HS-27A (cell line): ENCODE measurements at places on chromosomes 6 and 20.

DNA sequence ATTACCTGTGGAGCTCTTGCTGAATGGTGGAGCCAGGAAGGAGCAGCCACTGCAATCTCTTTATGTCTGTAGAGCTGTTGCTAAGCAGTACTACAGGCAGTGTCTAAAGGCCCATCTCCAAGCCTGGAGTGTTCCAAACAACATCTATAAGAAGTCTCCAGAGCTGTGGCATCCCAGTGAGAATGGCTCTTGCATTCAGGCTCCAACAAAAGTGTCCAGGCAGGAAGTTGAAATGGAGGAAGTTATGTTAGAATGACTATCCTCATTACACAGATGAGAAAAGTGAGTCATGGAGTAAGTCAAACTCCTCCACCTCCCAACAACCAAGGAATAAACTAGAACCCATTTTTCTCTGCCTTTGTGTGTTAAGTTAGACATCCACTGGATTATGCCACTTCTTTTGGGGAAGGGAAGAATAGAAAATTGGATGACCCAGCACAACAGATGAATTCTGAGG, 288.5 kb upstream of the STXBP5 start:
- DNase-seq: peak; percentile 49

GRCh38 chr6:7145885-7146828, 38.4 kb downstream of the RREB1 start:
- DNase-seq: no peak

GRCh38 chr6:156877126-156877863, 100.1 kb downstream of the ARID1B start:
- DNase-seq: no peak

- DNase-seq: no peak
These were observed 73.7 kb upstream of the CITED2 start for GRCh38 chr6:139448051-139448649.

DNA sequence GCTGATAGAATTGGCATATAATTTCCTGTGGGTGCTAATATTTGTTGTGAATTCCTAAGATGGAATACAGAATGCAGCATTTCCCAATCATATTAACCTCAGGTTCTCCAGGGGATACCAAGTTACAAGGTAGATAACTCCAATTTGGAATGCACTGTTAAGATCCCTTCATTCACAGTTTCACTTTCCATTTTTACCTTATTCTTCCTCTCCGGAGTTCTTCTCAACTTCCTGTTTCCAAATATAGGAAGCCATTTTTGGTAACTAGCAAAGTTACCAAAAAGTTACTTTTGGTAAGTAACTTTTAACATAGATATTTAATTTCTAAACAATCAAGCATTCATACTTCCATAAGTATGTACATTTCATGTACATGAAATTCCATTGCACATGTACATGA, 63.5 kb upstream of the PHACTR2 start:
- DNase-seq: no peak

- DNase-seq: no peak
These were observed 16.0 kb downstream of the SLA2 start for GRCh38 chr20:36629719-36630681.

DNA sequence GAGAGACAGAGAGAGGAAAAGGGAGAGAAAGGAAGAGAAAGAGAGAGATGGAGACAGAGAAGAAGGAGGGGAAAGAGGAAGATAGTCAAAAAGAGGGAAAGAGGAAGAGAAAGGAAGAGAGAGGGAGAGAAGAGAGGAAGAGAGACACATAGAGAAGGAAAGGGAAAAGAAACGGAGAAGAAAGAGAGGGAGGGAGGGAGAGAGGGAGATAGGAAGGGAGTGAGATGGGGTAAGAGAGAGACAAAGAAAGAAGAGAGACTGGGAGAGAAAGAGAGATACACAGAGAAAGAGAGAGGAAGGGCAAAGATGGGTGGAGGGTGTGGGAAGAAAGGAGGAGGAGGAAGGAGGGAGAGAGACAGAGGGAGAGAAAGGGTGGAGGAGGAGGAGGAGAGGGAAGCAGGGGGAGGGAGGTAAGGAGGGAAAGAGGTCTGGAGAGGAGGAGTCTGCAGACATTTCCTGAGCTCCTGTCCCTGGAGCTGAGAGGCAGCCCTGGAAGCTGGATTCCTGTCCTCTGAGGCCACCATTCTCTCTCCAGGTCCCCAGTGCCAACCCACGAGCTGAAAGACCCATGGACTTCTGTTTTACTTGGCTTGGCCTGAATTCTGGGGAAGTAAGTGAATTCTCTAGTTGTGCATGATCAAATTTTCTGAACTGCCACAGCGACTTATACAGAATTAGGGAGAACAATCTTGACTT, 9.9 kb downstream of the FOXF2 start:
- DNase-seq: no peak

DNA sequence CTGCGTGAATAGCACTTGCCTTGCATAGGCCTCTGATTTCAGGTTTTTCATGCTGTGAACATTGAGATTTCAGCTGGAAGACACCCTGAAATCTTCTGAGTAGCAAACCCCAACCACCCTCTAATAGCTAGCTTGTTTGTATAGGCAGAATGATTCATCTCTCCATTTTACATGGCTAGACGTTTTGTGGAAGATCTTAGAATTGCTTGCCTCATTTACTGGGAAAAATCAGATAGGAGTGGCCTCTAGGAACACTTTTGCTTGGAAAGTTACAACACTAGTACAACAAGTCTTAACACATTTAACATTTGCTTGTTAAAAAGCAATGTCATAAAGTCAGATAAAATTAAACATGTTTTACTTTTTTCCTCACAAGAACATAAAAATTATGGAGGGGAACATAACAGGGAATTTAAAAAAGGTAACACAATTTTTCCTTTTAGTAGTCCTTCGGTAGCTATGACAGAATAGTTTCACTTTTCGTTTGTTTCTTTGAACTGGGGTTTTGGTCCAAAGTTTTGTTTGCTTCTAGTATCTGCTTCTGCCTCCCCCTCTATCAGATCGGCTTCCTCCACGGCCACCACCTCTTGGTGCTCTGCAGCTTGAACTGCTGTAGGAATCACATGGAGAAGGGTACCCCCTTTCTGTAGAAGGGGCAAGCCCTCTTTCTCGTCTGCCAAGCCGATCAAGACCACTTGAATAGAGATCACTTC, 102.2 kb upstream of the PTCHD4 start:
- DNase-seq: no peak

DNA sequence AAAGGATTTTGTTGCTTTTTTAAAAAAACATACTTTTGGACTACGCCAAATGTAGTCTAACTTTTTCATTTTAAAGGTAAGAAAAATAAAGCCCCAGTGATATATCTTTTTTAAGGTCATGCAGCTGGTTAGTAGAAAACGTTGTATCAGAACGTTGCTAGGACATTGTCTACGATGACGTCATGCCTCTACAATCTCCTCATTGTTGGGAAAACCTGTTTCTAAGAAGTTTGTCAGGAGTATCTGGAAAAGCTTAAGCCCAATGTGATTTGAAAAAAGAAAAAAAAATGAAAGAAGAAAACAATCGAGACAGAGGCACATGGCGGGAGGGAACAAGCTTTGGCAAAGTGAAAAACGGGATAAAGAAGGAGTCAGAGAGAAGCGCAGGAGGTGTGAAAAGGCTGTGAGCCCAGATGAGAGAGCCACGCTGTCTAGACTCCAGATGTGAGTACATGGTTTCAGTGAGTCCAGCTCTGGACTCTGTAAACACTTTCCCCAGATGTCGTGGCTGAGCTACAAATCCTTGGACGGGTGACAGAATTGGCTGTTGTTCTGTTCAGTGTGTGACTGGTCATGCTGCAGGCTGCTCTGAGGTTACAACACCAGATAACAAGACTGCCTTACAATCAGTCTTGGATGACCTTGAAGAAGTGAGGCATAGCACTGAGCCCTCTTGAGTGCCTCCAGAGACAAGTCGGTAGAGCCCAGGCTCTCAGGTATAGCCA, 656.7 kb upstream of the ID4 start:
- DNase-seq: no peak

DNA sequence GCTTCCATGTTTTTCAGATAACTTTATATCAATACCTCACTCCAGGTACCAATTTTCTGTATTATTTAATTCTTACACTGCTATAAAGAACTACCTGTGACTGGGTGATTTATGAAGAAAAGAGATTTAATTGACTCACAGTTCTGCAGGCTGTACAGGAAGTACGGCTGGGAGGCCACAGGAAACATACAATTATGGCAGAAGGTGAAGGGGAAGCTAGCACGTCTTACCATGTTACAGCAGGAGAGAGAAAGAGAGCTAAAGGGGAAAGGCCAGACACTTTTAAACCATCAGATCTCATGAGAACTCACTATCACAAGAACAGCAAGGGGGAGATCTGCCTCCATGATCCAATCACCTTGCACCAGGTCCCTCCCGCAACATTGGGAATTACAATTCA, 119.1 kb upstream of the BMP5 start:
- DNase-seq: no peak

DNA sequence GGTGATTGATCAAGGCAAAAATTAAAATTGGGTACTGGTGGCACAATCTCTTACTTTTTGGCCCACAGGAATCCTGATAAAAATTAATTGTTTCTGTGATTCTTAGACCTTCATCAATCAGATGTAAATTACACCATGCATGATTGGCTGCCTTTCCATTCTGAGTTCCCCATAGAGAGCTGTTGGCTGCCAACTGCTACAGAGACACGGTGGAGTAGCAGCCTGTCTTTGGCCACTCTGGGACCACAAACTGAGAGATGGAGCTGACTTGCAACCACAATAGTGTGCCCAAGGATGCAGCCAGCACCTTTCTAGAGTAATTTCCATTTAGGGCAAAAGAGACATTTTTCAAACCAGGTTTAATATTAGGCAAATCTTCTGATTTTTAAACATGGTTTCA, 274.3 kb upstream of the MMS22L start:
- no peak for DNase-seq

- DNase-seq: no peak
These were observed 122.9 kb upstream of the MMS22L start for GRCh38 chr6:97405818-97406409.

DNA sequence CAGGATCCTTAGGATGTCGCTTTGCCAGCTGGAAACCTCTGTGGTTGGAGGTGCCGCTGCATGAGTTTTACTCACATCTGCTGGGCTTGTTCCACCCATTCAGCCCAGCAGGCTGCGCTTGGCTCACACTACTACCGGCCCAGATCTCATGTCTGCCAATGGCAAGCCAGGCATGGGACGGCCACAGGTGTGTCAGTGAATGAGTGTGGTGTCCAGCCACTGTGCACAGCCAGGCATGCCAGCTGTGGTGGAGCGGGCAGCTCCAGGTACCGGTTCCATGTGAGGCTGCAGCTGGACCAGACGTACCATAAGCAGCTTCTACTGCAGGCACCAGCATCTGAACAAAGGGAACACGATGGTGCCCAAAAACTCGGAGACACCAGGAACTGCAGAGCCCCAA, 33.1 kb upstream of the ASF1A start:
- DNase-seq: no peak

GRCh38 chr6:166691199-166691598, 64.1 kb upstream of the RPS6KA2 start:
- DNase-seq: no peak

DNA sequence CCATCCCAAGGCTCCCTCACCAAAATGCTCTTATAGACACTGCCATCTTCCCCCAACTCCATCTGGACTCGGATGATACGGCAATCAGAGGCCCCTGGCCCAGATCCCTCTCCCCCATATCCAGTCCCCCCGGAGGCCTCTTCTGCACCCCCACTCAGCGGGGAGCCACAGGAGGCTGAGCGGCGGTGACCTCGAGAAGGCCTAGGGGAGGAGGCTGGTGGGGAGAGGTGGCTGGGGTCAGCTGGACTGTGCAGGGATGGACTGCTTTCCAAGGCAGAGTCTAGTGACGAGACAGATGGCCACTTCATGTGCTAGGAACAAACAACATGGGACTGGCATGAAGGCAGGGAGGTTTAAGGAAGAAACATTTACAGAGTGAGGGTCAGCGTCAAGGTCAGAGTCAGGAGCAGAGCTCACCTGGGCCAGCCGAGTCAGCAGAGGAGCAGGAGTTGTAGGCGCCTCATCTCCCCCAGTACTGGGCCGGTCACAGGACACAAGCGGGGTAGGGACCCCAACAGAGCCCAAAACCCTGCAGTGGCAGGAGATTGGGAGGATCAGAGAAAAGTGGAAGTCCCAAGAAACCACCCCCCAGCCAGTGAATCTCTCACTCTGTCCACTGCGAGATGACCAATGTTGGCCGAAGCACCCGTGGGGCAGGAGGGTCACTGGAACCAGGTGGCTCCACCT, 3.7 kb downstream of the PFDN6 start:
- DNase-seq: no peak

GRCh38 chr6:108733706-108734265, 114.4 kb upstream of the ARMC2 start:
- no peak for DNase-seq
